ENCODE measurements at places on chromosomes 6 and 20.

GRCh38 chr6:150539111-150539510 lies 60.6 kb upstream of the PLEKHG1 start:
- DNase-seq: no peak

GRCh38 chr20:2237059-2237458 lies 58.7 kb upstream of the TGM3 start:
- DNase-seq: no peak

DNA sequence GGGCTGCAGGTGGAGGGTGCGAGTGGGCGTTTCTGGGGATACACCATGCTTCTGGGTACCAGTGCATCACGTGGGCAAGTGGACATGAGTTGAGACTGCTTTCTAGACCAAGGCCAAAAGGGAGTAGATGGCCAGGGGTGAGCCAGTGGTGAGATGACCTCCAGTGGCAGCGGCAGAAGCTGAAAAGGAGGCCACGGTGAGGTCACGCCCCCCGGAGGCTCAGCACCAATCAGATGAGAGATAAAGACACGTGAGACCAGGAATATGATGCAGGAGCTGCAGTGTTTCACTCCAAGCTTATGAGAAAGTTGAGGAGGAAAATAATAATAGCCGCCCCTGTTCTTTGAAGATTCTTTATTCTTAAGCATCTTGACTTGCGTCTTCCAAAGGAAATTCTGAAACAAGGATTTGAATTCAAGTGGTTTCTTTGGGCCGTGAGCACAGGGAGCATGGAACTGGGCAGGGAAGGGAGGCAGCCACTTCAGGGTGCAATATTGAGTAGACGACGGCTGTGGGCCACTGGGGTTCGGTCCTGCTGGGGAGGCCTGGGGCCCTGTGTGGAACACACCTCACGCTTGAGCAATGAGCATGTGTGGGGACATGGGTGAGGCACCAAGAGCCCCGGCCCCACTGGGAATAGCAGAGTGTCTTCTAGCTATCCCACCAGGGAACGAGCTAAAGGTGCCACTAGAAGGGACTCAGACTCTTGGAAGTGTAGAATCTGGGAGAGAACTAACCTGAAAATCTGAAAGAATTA lies 156.7 kb upstream of the LRFN2 start:
- no peak for DNase-seq

- no peak for DNase-seq
These were observed 327.3 kb upstream of the RNF24 start for GRCh38 chr20:4342609-4343008.

- DNase-seq: no peak
These were observed 70.8 kb downstream of the PPP1R3G start for GRCh38 chr6:5155906-5156305.

DNA sequence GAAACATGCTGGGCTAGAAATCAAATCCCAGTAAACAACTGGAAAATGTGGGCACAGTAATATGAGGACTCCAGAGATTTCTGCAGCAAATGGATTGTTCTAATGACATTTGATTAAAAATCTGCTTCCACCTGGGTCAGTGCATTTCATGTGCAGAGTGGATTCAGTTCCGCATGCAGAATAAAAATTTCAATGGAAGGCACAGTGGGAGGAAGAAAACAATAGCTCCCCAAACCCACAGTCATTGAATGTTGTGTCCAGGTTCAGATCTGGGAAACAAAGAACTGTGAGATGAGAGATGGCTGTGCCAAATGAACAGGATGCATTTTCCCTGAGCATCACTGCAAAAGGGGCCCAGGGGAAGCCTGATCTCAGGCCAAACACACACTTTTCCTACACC lies 403.1 kb downstream of the BTBD9 start:
- DNase-seq: no peak

GRCh38 chr6:95576218-95576997 lies 927 bp upstream of the MANEA start:
- DNase-seq: peak; percentile 37

- no peak for DNase-seq
These were observed 46.4 kb upstream of the PMEPA1 start for GRCh38 chr20:57756213-57756612.

GRCh38 chr20:37144856-37145404 lies 34.2 kb upstream of the RPN2 start:
- no peak for DNase-seq

- no peak for DNase-seq
These were observed 541.0 kb upstream of the ADGRB3 start for GRCh38 chr6:68094070-68094469.

DNA sequence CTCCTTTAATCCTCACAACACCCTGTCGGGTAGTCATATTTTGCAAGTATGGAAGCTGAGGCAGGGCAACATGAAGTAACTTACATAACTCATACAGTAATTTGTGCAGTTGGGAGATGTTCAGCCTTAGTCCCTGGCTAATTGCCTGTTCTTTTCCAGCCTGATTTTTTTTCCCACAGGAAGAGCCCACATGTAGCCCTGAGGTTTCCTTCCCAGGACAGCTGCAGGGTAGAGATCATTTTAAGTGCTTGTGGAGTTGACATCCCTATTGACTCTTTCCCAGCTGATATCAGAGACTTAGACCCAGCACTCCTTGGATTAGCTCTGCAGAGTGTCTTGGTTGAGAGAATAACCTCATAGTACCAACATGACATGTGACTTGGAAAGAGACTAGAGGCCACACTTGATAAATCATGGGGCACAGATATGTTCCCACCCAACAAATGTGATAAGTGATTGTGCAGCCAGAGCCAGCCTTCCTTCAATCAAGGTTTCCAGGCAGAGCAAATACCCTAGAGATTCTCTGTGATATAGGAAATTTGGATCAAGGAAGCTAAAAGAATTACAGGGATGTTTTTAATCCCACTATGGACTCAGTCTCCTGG lies 5.0 kb upstream of the BTN2A1 start:
- no peak for DNase-seq

GRCh38 chr6:149306967-149307366 lies 10.5 kb upstream of the TAB2 start:
- DNase-seq: peak; percentile 50

DNA sequence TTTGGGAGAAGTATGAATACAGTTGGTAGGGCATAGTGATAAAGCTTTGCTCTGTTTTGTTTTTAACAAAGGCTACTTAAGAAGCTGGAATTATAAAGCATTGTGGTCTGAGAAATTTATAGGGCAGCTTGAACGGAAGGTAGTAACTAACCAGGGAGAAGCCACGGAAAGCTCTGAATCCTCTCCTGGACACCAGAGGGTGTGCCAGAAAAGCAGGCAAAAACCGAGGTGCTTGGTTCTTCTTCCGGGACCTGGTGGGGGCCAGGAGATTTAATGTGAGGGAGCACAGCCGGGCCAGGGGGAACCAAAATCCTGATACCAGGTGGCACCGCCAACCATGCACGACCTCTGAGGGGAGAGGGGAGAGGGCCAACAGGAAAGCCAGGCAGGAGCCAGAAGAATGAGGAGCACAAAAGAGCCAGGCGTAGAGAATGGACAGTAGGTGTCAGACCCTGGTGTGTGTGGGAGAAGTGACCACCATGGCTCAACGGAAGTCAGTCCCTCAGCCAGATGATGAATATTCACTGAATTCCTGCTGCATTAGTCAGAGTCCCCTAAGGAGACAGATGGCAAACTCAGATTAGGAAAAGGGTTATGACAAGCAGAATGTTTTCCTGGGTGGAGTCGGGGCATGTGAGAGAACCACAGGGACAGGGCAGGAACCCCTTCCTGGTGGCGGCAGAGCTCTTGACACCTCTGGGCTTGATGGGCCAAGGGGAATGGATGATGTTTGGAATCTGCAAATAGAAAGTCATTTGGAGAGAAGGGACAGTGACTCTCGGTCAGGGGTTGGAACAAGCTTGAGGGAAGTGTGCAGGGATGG lies 262.3 kb downstream of the ZNF217 start:
- peak; percentile 16 for DNase-seq

- peak; percentile 65 for DNase-seq
These were observed 744 bp downstream of the KIF25 start for GRCh38 chr6:167998215-167998614.

DNA sequence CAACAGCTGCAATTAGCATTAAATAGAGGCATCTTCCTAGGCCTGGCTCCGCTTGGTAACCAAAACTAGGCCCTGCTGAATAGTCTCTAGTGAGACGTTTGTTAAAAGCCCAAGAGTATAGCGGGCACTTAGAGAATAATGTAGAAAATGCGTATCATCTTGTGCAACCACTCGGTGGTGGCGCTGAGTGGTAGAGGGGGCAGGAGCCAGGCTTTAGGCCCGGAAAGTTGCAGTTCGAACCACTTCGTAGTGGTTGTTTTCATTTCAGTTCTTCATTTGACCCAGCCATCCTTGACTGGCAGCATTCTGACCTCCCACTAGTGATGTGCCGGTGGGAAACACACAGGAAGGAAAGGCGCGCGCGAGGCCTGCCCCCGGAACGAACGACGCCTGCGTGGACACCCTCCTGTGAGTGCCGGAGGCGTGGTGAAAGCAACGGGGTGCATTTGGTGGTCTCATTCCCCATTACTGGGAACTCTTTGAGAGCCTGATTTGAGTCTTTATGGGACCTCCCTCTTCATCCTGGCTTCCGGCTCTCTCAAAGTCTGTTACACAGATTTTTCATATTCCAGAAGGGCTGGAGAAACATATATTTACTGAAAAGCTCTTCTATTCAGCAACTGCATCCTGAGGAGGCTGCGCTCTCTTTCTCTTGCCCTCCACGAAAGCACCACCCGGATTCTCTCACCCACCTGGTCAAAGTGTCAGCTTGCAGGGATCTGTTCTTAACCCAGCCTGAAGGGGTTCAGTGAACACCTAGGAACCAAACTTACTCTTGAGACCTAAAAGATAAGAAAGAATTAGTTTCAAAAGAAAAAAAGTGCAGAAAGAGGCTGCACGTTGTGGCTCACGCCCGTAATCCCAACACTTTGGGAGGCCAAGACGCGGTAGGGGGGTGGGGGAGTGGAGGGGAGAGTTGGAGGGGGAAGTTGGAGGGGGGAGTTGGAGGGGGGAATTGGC lies 18.2 kb downstream of the GPX5 start:
- DNase-seq: no peak

DNA sequence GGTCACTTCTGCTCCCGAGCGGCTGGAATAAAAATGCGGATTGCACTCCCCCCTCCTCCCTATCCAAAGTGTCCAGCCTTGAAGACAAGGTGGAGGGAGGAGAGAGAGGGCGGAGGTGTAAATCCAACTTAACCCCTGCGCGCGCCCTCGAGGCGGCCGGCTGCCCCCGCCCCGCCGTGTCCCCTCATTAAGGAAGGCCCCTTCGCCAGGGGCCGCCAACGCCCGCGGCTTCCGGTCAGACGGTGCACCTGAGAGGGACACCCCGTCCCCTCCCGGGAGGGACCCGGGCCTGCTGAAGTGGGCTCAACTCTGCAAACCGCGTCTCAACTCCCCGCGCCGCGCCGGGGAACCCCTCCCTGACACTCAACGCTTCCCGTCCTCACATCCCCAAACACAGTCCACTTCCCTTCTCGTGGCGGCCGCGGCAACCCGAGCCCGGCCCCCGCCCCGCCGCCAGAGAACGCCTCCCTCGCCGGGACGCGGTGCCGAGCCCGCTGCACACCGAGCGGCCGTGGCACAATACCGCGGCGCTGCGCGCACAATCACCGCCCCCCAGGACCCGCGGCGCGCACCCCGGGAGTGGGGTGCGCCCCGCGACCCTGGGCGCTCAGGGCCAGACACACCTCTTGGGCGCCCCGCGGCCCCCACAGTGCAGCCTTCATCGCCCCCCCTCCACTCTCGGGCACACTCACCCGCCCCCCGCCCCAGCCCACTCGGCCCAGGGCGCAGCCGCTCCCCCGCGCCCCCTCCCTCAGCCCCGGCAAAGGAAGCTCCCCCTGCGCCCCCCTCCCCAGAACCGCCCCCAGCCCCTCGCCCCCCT lies 102.5 kb downstream of the NOL4L start:
- DNase-seq: peak; percentile 30

DNA sequence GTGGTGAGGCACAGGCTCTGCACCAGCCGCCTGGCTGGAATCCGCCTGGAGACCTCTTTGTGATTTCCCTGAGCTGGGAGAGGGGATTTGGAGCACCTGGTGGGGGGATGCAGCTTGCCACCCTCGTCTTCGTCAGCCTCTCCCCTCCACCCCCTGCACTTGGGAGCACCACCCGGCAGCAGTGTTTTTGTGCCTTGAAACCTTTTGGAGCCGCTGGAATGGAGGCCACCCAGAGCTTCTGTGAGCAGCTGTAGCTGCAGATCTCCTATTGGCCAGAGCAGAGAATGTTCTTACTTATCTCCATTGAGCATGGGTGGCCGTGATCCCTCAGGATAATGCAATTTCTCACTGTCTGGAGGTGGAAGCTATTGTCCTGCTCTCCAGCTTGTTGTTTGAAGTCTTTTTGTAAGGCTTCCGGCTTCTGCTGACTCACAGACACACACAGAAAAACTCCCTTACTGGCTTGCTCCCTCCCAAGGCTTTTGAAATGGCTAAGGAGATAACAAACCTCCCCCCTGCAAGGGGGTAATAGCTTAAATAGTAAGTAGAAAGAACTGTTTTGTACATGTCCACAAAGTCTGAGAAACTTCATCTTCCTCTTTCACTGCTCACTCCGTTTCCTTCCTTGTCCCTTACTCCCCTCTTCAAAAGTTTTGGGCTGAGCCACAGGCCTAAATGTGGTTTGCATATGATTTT lies 271.2 kb downstream of the PRL start:
- DNase-seq: no peak

GRCh38 chr6:98844244-98845210 lies 10.2 kb downstream of the POU3F2 start:
- no peak for DNase-seq

GRCh38 chr6:134373282-134373922 lies 55.5 kb upstream of the SGK1 start:
- DNase-seq: peak; percentile 18

DNA sequence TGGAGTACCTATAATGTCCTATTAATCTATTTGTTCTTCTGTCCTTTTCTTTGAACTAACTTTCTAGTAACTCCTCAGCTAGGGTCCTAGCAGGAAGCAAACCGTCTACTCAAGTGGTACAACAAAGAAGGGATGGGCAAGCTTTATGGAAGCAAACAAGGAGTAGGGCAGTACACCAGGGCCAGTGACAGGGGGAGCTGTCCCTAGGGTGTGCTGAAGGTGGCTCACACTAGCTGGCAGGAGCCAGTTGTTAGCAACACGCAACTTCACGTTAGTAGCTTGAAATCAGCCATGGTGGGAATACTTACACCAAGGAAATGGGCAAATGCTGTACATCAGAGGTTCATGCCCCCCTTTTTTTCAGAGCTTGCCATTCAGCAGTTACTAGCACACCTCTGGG lies 74.0 kb upstream of the EYA2 start:
- DNase-seq: no peak

GRCh38 chr20:47335251-47336128 lies 21.0 kb downstream of the ZMYND8 start:
- DNase-seq: no peak

- DNase-seq: peak; percentile 50
These were observed 526 bp downstream of the SOD2 start for GRCh38 chr6:159692303-159693127.

GRCh38 chr6:122154155-122154554 lies 245.3 kb upstream of the HSF2 start:
- DNase-seq: no peak

DNA sequence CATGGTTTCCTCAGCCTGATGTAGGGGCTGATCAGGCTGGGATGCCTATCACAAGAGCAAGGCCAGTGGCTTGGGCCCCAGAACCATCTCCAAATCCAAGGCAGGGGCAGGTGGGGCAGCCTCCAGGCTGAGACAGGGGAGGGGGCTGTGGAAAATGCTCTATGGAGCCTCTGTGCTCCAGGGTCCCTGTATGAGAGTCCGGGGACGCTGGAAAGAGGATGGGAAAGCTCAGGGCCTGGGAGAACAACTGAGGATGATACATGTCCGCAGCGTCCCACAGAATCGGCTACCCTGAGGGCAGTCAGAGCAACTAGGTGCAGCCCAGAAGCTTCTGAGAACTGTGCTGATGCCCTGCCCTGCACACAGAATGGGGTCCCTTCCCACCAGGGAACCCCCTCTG lies 43.4 kb downstream of the CPXM1 start:
- DNase-seq: no peak

- no peak for DNase-seq
These were observed 146.1 kb upstream of the LRFN2 start for GRCh38 chr6:40733290-40733689.
